ENCODE measurements at places on chromosomes 2 and 18.

DNA sequence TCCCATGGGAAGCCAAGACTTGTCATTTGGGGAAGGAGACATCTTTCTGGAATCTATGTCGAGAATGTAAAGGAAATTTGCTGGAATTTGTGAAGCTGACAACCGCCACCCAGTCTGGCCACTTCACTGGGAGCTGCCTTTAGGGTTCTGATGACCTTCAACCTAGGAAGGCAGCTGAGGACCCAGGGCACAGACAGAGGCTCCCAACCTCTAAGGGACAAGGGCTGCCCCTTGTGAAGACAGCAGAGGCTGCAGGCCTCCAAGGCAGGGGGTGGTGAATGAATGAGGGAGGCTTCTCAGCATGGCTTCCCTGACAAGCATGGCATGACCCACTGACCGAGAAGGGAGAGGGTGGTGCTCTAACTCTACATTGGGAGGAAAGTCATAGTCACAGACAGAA lies 128.9 kb upstream of the ASB18 start:
- DNase-seq, result no peak

DNA sequence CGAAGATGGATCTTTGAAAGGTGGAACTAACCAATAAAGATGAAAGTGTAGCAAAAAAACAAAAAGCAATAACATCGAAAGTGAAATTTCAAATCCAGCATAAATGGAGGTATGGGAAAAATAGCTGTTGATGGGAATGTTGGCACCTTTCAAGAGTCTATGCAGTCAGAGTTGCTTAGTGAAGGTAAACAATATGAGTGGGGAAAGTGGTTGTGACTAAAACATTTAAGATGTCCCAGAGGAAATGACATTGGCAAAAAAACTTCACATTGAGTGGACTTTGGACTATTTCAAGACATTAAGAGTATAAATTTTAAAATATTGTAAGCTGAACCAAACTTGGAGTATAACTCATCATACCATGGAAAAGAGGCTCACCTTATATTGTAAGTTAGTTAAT lies 17.7 kb downstream of the ETAA1 start:
- DNase-seq, result no peak

- DNase-seq, result no peak
Observed at GRCh38 chr2:1793868-1794445, 49.6 kb upstream of the PXDN start.

GRCh38 chr2:47270421-47270820 lies 115.3 kb upstream of the STPG4 start:
- DNase-seq, result no peak

DNA sequence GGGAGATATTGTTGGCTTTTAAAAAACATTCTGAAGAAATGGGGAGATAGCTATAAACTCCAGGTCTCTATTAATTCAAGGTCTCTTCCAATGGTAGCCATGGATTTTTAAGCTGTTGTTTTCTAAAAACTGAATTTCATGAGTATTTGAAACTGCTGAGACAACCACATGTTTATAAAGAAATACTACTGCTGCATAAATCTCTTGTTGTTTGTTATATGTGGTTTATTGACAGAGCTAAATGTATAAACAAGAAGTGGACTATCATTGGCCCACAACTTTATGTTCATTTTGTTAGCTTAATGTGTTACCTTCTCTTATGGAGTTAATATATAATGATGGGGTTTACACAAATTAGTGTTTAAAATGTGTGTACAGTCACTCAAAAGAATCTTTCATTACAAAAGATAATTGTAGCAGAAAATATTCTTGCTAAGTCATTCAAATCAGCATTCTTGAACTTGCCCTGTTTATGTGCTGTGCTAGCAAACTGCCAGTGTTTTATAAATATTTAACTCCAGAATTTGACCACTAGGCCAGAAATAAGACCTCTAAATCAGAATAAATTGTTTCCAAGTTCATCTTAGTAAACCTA lies 242.1 kb downstream of the TMX3 start:
- DNase-seq, result no peak

DNA sequence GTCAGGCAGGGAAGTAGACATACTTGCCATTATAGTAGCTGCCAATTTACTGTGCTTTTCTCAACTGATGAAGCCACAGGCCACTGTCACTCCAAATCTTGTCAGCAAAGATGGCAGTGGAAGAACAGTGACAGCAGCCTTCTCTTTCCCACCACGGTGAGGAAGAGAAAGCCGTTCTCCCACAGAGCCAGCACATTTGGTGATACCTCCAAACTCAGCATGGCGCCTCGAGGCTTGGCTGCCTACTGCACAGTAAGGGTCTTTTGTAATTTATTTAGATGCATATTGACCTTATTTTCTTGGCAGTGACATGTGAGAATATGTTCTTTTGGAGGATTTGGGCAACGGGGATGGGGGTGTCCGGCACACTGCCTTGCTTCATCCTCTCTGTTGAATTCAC lies 117.2 kb upstream of the CDH20 start:
- DNase-seq, result no peak

DNA sequence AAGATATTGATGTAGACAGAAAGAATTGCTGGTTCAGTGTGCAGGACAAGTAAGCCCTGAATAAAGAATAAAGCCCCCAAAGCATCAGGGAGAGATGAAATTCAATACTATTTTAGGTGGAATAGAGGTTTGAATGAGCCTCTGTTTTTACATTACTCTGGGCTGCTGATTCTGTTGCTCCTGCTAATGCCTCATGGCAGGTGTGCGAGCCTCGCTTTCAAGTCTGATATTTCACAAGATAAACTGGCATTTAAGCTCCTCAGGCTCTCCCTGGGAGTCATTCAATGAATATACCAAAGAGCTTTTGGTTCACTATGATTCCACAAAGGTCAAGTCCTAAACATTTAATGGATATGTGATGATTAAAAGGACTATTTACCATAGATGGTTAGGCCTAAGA lies 601.0 kb upstream of the SLC39A10 start:
- DNase-seq, result no peak

- no peak for DNase-seq
Observed at GRCh38 chr18:12258719-12259705, 4.9 kb downstream of the CIDEA start.

- DNase-seq, result no peak
Observed at GRCh38 chr2:19351499-19351898, 6.9 kb downstream of the OSR1 start.

DNA sequence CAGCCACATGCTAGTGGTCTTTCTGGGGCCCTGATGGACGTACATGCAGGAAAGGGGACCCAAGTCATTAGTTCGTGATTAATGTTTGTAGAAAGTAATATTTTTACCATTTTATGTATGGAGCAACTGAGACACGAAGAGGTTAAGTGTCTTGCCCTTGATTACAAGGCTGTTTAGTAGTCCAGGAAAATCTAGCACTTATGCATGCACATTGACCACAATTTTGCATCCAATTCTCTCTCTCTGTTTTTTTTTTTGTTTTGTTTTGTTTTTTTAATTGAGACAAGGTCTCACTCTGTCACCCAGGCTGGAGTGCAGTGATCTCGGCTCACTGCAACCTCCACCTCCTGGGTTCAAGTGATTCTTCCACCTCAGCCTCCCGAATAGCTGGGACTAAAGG lies 8.3 kb upstream of the GATA6 start:
- no peak for DNase-seq

DNA sequence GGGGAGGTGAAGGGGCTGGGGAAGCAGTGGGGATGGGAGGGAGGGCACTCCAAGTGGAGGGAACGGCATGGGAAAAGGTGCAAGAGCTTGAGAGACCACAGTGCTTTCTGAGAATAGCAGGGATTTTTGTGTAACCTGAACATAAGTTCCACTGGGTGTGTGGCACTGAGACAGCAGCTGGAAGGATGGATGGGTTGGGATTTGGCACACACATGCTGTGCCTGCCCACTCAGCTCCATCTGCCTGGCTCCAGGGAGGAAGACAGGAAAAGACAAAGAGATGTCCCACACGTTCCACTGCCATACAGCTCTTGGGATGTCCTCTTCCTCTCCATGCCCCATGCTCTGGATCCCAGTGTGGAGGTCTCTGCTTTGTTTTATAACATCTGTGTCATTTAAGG lies 114.1 kb upstream of the TEX51 start:
- no peak for DNase-seq

- no peak for DNase-seq
Observed at GRCh38 chr2:232697807-232698110, 628 bp downstream of the GIGYF2 start.

DNA sequence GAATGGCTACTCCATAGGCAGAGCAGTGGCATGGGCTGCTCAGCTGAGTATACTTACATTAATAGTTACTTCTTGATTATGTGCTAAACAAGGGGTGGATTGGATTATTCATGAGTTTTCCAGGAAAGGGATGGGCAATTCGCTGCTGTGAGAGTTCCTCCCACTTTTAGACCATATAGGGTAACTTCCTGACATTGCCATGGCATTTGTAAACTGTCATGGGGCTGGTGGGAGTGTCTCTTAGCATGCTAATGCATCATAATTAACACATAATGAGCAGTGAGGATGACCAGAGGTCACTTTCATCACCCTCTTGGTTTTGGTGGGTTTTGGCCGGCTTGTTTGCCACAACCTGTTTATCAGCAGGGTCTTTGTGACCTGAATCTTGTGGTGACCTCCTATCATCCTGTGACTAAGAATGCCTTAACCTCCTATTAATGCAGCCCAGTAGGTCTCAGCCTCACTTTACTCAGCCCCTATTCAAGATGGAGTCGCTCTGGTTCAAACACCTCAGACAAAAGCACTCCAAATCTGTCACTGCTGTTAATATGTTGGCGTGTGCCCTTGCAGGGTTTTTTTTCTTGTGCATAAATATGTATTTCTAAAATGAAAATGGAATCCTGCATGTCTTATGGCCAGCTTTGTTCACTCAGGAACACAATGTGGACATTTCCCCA lies 56.0 kb downstream of the CYBRD1 start:
- DNase-seq, result no peak

- no peak for DNase-seq
Observed at GRCh38 chr2:13884291-13884976, 748.1 kb upstream of the LRATD1 start.

DNA sequence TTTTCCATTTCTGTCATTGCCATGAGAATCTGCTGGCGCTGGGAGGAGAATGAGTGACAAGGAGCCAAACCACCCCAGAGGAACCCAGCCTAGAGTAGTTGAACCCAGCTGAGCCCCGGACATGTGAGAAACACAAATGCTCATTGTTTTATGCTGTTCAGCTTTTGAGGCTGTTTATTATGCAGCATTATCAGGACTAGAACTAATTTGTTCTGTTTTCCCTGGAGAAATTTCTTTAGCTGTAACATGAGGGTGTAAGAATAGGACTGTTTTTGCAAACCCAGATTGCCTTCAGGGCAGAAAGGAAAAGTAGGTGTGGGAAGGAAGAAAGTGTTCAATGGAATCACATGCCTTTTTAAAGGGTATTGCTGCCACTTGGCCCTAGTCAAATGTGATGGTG lies 28.5 kb upstream of the DOCK10 start:
- DNase-seq, result no peak

DNA sequence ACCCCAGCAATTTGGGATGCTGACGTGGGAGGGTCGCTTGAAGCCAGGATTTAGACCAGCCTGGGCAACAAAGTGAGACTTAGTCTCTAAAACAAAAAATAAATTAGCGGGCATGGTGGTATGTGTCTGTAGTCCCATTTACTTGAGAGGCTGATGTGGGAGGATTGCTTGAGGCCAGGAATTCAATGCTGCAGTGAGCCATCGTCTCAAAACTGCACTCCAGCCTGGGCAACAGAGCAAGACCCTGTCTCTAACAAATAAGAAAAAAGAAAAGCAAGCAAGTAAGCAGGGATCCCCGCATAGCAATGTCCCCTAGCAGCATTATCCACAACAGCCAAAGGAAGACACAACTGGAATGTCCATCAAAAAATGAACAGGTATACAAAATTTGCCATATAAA lies 3.4 kb downstream of the TXNL1 start:
- no peak for DNase-seq

GRCh38 chr2:164014068-164014731 lies 278.4 kb upstream of the FIGN start:
- DNase-seq, result no peak

GRCh38 chr18:50401888-50402287 lies 27.0 kb downstream of the SKA1 start:
- no peak for DNase-seq

Measured in T-helper 17 cell (primary cell).